Foreskin fibroblast (primary cell): ENCODE measurements at places on chromosomes 2 and 18.

DNA sequence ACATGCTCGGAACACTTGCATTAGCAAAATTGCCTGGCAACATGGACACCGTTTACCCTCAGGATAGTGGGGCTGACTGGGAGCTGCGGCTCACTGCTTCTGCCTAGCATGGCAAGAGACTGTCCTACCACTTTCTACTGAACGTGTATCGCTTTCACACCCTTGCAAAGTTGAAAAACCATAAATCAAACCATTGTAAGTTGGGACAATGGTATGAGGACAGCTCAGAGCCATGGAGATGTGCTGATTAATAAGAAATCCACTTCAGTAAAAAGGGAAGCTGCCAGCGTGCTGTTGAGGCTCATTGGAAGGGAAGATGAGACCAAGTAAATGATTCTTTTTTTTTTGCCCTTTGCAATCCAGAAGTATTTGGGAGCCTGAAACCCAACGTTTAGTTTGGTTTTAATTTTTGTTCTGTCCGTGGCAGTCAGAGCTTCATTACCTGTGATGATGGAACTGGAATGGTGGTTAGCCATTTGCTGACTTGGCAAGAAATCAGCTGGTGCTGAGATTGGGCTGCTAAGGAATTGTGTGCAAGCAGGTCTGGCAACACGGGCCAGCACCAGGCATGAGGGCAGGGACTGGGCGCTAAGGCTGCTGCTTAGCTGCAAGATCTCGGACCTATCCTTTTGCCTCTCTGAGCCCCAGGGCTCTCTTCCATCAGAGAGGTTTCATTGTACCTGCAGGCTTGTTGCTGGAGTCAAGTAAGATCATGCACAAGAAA is 75.5 kb upstream of the HS6ST1 start:
- no peak for DNase-seq

GRCh38 chr2:182240862-182241371 is 185.9 kb downstream of the PDE1A start:
- no peak for DNase-seq

GRCh38 chr2:27996156-27996922 is 105.8 kb downstream of the BABAM2 start:
- DNase-seq = no peak

GRCh38 chr2:215619022-215619958 is 183.4 kb upstream of the FN1 start:
- DNase-seq = no peak

GRCh38 chr2:43882312-43882711 is 43.5 kb downstream of the ABCG8 start:
- no peak for DNase-seq

GRCh38 chr18:69949538-69949936 is 1.9 kb upstream of the CD226 start:
- DNase-seq = no peak

- DNase-seq = no peak
Measured at GRCh38 chr2:10826026-10826425, 13.4 kb upstream of the PDIA6 start.

DNA sequence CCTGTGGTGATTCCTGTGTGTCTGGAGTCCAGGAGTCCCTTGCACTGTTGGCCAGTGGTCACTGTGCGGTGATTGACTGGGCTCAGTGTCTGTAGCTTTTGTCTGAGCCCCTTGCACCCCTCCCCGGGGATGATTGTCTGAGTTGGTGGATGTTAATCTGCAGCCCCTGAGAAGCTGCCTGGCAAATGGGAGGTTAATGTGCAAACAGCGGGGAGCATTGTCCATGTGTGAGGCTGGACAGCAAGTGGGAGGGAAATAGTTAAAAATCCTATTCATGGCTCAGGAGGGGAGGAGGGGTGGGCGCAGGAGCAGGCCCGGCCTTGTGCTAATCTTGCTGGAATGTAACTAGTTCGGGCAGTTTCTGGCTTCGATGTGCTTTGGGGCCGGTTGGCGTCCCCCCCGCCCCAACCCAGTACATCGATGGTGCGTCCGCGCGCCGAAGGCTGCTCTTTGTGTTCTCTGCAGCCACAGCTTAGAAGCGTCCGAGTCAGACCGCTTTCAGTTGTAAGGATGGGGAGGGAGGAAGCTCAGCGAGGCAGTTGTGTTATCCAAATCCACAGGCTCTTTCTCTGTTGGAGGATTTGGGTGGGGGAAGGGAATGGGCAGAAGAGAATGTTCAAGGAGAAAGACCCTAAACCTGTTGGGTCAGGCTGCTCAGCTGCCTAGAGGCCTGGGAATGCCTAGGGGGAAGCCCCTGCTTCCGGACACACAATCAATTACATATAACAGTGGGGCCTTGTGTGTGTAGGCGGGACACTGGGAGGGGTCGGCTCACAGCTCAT is 71.8 kb downstream of the TGOLN2 start:
- DNase-seq = no peak

GRCh38 chr2:102826904-102827303 is 65.1 kb downstream of the TMEM182 start:
- DNase-seq = peak; percentile 8

- peak; percentile 82 for DNase-seq
Measured at GRCh38 chr2:240060977-240061591, 7.8 kb upstream of the OR6B3 start.

- no peak for DNase-seq
Measured at GRCh38 chr2:109517118-109517889, 96.5 kb downstream of the SEPTIN10 start.

DNA sequence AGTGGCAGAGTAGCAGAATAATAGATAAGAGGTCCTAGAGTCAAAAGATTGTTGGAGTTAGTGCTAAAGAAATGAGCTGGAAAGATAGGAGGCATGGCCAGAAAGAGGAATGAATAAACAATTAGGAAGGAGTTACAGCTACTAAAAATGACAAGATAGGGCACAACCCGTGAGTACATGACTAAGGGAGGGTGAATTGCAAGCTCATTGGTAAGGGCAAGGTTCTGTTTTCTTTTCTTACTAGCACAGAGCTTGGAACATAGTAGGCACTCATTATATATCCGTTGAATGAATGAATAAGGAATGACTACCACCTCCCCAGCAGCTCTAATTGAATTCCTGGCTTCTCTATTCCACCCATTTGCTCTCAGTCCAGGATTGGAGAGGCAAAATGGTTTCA is 5.7 kb upstream of the MARCO start:
- no peak for DNase-seq

DNA sequence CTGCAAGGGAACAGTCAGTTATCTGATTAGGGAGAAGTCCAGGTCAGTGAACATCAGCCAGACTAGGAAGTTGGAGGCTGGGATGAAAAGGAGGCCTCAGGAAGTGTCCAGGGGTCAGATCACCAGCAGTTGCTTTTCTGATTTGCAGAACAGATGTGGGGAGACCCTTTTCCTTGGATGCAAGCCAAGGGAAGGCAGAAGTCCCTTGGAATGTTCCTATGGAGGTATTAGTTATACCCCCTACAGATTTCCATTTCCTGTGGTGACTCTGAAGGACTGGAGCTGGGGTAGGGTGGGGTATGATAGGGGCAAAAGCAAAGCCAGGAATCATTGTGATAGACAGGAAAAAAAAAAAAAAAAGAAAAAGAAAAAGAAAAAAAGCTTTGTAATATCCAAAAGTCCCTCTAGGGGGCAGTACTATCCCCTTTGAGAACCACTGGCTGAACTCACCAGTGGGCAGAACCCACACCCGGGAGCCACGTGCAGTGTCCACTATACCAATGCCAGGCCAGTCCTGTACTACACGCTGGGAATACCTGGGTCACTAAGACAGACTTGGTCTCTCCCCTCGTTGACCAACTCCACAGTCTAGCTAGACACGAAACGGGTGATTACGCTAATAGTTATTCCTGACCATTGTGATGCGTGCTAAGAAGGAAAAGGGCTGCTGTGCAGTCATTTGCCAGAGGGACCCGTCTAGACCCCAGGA is 7.4 kb downstream of the DYSF start:
- DNase-seq = no peak

GRCh38 chr2:159155320-159155719 is 131.2 kb downstream of the WDSUB1 start:
- DNase-seq = no peak

DNA sequence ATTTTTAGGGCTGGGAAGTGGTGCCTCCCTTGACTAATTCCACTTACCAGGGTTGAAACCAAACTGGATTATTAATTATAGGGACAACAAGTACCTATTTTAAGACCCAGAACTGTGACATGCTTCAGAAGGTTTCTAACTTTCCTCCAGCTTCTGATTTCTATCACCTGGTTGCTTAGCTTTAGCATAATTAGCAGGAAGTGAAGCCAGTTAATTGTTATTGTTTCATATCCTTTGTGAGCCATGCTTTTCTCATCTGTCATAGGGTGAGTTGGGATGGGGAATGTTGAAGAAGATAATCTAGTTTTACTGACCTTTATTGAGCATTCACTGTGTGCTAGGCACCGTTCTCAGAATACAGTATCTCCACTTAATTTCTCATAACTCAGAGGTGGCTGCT is 3.2 kb downstream of the YPEL5 start:
- no peak for DNase-seq

- no peak for DNase-seq
Measured at GRCh38 chr2:216781709-216782108, 78.2 kb downstream of the TNP1 start.

DNA sequence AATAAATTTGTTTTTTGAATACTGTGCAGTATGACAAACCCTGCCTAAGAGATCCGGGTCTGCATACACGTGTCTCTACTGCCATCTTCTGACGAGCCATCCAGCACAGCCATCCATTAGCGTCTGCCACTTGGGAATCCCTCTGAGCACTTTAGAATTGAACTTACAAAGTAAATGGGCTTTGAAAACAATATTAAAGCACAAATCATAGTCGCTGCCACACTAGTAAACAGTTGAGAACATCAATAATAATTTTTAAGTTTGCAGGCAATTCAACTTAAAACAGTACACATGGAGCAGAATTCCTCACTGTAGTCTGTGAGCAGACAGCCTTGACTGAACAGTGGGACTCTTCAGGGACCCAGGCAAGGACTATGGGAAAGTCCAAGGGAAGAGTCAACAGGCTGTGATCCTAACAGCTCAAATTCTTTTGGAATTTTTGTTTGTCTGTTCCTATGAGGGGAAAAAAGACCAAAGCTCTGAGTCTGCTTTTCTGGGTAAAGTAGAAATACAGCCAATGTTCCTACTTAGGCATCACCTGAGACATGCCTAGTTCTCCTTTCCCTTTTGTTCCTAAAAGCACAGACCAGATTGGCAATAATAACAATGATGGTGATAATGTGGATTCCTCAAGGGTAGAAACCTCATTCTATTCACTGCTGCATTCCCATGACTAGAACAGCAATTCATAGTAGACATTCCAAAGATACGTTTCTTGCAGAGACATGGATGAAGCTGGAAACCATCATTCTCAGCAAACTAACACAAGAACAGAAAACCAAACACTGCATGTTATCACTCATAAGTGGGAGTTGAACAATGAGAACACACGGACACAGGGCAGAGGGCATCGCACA is 92.9 kb downstream of the MREG start:
- DNase-seq = peak; percentile 94

DNA sequence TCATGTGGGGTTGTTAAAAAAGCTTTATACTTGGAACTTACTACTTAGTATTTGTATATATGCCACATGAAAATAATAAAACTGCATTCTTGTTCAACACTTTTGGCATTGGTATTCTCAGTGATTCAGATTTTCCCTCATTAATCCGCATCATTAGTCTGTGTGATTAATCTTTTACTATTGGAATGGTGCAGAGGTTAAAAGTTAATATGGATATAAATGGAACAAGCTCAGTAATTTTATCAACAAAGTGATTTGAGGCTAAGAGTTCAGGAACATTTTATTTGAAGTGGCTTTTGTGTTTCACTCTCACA is 45.4 kb upstream of the REG3G start:
- DNase-seq = no peak

DNA sequence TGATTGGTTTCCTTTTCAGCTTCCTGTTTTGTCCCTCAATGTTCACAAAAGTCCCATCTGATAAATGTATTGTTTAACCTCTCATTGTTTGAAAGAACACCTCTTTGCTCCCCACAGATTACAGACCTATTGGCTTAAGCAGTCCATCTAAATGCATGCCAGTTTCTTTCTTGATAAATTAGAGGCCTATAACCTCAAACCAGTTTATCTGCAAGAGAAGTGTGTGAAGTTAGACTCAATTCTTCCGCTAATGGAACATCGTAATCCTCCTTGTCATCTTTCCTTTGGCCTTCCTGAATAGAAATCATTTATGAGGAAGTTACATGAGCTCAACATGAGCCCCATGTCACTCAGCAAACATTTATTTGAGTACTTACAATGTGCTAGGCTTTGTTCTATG is 74.0 kb downstream of the FRZB start:
- DNase-seq = no peak

GRCh38 chr2:30869988-30870387 is 62.7 kb upstream of the CAPN13 start:
- DNase-seq = no peak

DNA sequence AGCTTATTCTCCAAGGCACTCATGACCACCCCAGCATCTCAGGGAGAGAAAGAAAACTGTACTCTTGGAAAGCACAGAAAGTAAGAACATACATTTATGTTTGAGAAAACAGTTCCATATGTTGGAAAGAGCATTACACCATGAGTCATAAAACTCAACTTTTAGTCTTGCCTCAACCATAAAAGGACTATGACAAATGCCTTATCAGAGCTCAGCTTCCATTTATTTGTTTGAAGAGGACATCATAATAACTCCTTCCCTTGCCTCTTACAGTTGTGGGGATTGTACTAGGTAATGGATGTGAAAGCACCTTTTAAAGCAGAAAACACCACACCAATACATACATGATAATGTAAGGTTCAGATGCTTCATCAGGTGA is 370.8 kb downstream of the LNPK start:
- peak; percentile 78 for DNase-seq

GRCh38 chr18:12333506-12334290 is 25.7 kb downstream of the TUBB6 start:
- no peak for DNase-seq

DNA sequence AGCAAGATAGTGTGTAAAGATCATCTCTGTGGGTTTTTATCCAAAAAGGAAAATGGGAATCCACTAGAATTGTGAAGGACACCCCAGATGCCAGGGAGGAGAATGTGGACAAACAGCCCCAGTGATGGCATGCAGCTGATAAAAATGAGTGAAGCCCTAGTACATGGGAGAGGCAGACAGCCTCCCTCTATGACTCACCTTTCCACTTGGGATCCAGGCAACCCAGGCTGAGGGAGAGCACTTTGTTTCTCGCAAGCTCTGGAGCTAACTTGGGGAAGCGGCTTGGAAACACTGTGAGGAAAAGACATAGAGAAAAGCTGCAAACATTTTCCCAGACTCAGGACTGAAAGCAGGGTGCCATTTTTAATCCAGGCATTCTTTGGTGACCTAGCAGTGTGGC is 5.3 kb upstream of the FLACC1 start:
- DNase-seq = no peak

- DNase-seq = peak; percentile 43
Measured at GRCh38 chr2:68832233-68832869, 38.8 kb downstream of the BMP10 start.

DNA sequence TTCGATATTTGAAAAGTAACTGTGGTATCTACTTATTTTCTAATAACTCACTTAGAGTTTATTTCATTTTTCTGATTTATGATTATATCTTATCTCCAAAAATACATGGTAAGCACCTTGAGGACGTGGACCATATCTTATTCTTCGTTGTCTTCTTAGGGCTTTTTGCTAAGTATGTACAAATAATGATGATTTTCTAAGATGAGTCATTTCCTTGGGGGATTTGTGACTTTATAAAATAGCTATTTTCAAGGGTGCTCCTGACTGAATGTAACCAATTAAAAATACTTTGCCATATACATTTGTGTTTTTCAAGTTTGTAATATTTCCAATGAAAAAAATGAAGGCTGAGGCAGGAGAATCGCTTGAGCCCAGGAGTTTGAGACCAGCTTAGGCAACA is 56.3 kb downstream of the GREB1L start:
- peak; percentile 7 for DNase-seq
